ENCODE measurements at places on chromosomes 1 and 21.

GRCh38 chr1:186474208-186474607 is 13.3 kb upstream of the PDC start:
- DNase-seq = no peak

- no peak for DNase-seq
Measured at GRCh38 chr1:232066521-232066920, 439.9 kb downstream of the DISC1 start.

DNA sequence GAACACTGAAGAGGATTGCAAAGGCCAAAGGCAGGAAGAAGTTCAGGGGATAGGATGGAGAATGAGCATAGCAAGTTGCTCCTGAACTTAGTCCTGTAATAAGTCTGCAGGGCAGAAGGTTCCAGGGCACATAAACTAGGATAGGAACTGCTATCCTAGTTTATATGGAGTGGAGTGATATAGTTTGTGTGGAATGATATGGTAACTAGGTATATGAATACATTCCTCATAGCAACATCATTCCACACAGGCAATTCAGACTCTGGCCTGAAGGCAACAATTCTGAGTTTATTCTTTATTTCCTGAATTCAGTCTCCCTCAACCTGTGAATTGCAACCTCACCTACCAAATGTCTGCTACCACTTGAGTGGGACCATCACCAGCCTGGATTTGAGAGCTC is 154.9 kb upstream of the GREM2 start:
- no peak for DNase-seq

GRCh38 chr1:15254559-15254958 is 7.5 kb downstream of the FHAD1 start:
- no peak for DNase-seq

All from KG1 (cell line).